RWPE2 (cell line): ENCODE measurements at places on chromosomes 5 and 9.

- DNase-seq = peak; percentile 48
Observed at GRCh38 chr9:133771486-133772482, 33.6 kb upstream of the SARDH start.

GRCh38 chr9:134477927-134478326 lies 151.7 kb downstream of the RXRA start:
- no peak for DNase-seq

DNA sequence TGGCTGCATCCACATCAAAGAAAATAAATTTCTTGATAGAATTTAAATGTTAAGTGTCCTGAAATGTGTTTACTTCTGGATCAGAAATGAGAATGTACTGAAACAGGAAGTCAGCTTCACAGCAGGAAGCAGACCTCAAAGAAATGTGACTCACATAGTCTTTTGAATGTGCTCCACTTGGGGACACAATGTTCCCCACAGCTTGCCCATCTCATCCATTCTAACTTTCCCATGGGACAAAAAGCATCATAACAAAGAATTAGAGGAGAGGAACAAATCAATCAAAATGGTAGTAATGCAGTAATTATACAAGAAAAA lies 85.7 kb downstream of the GRAMD2B start:
- no peak for DNase-seq

- no peak for DNase-seq
Observed at GRCh38 chr9:97943308-97943855, 5.4 kb upstream of the HEMGN start.

DNA sequence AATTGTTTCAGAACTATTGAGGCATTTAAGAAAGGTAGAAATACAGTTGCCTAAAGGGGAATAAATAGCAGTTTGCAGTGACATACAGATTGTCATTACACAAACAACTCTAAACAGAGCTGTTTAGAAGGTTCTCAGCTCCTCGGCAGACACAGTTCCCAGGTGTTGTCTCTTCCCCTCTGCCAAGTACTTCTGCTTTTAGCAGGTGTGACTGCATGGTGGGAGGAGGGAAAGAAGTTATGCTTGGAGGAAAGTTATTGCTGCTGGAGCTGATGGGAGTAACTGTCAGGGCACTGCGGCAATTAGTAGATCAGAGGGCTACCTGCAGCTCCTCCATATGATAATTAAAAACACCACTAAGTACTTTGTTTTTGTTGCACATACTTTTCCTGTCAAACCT lies 14.5 kb downstream of the EDIL3 start:
- DNase-seq = no peak

DNA sequence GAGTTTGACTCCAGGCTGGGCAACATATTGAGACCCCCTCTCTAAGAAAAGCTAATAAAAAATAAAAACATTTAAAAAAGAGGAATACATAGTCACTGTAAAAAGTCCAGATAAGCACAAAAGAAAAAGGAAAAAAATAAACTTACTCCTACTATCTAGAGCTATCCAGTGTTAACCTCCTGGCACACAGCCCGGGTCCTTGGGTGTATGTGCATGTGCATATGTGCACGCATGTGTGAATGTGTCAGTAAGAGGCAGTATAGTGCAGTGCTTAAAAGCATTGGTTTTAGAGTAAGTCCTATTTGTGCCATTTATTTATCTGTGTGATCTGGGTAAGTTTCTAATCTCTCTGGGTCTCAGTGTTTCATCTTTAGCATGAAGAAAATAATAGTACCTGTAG lies 26.7 kb downstream of the FAM219A start:
- DNase-seq = no peak

- DNase-seq = no peak
Observed at GRCh38 chr5:173858670-173859407, 29.3 kb upstream of the CPEB4 start.

GRCh38 chr5:55123365-55123764 lies 20.9 kb downstream of the GZMA start:
- DNase-seq = no peak

GRCh38 chr5:6700685-6701355 lies 12.4 kb upstream of the TENT4A start:
- DNase-seq = no peak

DNA sequence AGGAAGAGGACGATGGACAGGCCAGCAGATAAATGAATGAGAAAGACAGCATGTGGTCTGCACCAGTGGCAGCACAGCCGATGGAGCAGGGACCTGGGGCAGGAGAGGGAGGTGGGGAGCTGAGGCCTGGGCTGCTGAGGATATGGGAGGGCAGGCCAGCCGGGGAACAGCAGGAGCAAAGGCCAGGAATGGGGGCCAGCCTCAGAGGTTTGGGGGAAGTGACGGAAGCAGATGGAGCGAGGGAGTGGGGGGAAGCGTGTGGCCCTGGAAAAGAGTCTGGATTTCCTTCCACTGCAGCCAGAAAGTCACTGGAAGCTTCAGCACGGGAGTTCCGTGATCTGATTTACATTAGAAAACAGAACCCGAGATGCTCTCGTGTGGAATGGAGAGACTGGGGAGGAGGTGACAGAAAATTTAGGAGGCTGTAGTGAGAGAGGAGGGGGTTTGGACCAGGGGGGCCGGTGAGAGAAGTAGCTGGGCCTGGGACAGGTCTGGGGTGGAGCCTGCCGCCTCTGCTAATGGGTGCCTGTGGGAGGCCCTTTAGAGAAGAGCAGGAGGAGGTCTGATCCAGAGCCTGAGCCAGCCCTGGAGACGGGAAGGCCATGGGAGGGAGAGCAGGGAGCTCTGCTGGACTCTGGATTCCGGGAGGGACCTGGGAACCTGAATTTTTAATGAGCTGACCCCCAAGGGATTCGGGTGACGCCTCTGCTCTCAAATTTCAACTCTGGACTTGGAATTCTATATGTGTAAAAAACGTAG lies 65.4 kb downstream of the TSPAN17 start:
- DNase-seq = no peak

GRCh38 chr5:100757618-100758017 lies 145.5 kb downstream of the ST8SIA4 start:
- no peak for DNase-seq

- DNase-seq = no peak
Observed at GRCh38 chr9:87382900-87383299, 114.8 kb upstream of the DAPK1 start.

DNA sequence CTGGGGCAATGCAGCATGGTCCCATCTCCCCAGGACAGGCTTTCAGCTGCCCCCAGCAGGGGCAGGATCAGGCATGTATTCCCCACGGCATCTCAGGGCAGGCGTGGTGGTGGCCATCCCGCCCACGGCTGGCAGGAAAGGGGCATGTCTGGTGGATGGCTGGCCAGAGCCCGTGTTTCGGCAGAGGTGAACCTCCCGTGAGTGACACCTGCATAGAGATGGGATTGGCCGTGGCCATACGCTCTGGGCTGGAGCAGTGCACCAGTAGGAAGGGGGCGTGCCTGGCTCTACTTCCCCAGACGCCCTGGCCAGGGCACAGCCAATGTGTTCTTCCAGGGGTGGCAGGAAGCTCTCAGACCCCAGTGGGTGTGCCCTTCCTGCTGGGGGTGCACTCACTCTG lies 139.1 kb downstream of the ZNF354C start:
- DNase-seq = peak; percentile 62

GRCh38 chr9:10339152-10339551 lies 273.6 kb downstream of the PTPRD start:
- DNase-seq = no peak

DNA sequence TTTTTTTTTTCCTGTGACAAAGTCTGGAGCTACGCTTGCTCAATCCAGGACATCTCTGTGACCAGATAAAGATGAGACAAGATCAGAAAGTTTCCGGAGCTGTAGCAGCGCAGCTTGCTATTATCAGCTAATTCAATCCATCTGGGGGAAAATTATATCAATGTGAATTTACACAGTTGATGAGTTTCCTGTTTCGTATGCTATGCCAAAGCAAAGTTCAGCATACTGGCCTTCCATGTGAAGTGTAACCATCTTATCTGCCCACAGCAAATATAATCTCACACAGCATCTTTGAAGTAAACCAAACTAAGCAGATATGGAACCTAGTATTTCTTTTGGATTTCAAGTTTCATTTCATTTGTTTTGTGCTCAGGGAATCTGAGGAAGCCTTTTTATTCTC lies 1767.7 kb downstream of the EFNA5 start:
- DNase-seq = no peak

DNA sequence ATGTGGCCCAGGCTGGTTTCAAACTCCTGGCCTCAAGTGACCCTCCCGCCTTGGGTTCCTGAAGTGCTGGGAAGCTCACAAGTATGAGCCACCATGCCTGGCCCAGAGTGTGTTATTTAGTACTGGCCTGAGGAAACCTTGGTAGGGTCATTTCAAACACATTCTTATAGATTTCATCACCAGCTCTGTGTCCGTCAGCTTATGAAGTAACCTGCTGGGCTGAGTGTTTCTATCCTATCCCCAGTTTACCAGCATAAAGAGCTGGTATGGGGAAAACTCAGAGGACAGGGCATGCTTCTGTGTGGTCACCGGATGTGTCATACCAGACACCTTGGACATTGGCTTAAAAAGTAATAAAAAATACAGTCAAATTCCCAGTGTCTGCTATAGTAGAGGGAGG lies 45.3 kb downstream of the PTPN3 start:
- no peak for DNase-seq

GRCh38 chr5:122780296-122780695 lies 5.4 kb downstream of the SNX2 start:
- no peak for DNase-seq

- DNase-seq = peak; percentile 86
Observed at GRCh38 chr5:139391570-139392323, 2.0 kb upstream of the MZB1 start.

DNA sequence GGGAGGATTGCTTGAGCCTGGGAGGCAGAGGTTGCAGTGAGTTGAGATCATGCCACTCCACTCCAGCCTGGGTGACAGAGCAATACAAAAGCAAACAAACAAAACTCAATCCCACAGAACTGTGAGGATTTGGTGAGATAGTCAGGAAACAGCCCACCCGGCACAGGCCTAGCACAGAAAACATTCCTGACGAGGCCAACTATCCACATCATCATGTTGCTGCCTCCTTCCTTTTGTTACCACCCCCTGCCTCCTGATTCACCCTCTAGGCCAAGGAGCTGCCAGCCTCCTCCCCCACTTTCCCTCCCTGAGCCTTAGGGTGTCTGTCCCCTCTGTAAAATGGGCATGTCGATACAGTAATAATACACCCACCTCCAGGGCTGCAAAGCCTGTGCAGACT lies 39.0 kb downstream of the STK10 start:
- peak; percentile 12 for DNase-seq

- no peak for DNase-seq
Observed at GRCh38 chr5:80917631-80918030, 42.5 kb upstream of the RASGRF2 start.

GRCh38 chr9:36893184-36893583 lies 140.9 kb downstream of the PAX5 start:
- no peak for DNase-seq

DNA sequence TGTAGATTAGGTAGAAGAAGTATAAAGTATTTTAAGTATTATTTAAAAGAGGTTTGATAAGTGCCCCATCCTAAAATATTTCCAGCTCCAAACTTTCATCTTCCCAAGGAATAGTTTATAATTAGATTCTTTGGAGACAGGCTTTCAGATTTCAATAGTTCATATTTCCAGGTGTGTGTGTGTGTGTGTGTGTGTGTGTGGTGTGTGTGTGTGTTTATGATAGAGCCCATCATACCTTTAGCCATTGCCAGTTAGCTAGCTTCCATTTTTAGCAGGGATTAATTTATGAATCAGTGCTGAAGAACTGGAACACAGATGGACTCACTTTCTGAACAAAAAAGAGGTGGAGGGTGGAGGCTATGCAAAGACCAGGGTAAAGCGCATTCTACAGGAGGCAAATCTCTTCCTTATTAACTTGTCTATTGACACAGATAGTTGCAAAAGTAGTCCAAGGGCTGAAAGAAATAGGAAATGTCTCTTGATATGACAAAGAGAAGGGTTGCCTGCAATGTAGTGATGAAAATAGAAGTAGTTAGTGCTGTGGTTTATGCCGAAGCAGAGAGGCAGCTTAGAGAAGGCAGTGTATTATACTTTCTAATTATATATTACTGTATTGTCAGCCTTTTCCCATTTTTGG lies 301.1 kb downstream of the MAN2A1 start:
- no peak for DNase-seq

- DNase-seq = no peak
Observed at GRCh38 chr5:172334196-172334595, 50.6 kb upstream of the UBTD2 start.

GRCh38 chr5:134136221-134136631 lies 21.7 kb downstream of the TCF7 start:
- peak; percentile 42 for DNase-seq

- DNase-seq = no peak
Observed at GRCh38 chr5:141683596-141684141, 1.6 kb upstream of the ARAP3 start.

DNA sequence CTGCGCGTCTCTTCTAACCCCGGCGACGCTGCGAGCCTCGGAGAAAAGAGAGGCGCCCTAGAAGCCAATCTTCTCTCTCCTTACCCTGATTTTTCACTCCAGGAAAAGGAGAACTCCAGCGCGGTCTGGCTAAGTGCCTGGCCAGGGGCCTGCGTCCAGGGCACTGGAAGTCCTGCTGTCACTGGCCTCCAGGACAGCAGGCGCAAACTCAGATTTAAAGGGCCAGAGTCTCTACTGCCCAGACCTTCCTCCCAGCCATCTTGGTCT lies 553 bp upstream of the FOXB2 start:
- DNase-seq = no peak

GRCh38 chr9:6024035-6024554 lies 8.7 kb upstream of the RANBP6 start:
- no peak for DNase-seq

GRCh38 chr9:80932947-80933780 lies 756.2 kb downstream of the TLE1 start:
- DNase-seq = no peak

DNA sequence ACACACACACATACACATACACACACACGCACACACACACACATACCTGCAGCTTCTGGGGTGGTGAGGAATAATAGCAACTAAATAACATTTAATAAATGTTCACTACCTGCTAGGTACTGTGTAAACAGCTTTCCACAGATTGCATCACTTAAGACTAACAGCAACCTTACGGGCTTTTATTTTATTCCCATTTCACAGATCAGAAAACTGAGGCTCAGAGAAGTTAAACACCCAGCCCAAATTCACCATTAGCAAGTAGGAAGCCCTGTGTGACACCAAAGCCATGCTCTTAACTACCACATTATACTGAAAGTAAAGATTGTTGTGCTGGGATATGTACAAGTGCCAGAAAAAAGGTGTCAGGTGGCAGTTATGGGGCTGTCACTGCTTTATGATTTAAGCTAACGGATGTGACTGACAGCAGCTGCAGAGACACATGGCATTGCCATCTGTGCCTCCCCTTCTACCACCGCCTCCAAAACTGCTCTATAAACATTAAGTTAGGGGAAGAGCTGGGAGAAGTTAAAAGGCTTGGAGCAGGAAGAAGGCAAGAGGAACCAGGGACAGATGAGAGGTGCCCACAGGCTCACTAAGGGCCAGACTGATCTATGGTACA lies 13.6 kb downstream of the MTMR12 start:
- no peak for DNase-seq

DNA sequence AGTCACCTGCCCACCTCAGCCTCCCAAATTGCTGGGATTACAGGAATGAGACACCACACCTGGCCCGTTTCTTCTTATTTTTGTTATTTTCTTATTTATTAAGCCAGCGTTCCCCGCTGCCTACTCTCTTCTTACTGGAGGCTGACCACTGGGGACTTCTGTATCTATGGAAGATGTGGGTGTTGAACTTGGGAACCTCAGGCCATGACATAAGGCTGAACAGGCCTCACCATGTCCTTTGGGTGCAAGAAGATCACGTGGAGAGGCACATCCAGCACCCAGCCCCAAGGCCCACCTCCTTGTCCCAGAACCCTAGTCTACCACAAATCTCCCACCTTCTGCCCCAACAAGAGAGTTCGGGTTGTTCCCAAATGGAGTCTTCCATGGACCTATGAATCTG lies 59.4 kb upstream of the NEK6 start:
- DNase-seq = no peak
